H7 (cell line): ENCODE measurements at places on chromosomes 4 and X. TPM values are rescaled to one million over a fixed set of nuclear protein-coding genes. Genes with fewer than 3 reads are reported as not detected.

The UBA6 gene
- total RNA-seq, result 37.6 and 60.4 TPM in 2 replicates

The GIMD1 gene
- total RNA-seq, result not detected in 2 replicates

The ZNF732 gene
- total RNA-seq, result not detected in 2 replicates

The RAB41 gene
- total RNA-seq, result not detected in 2 replicates

The USP17L18 gene
- total RNA-seq, result not detected in 2 replicates

The SMPX gene
- total RNA-seq, result 1.9 TPM in 1 of 2 replicates, not detected in the other

The PLP1 gene
- 59.4 and 60.7 TPM in 2 replicates for total RNA-seq

The TREX2 gene
- total RNA-seq, result 0.11 and 1.8 TPM in 2 replicates

The CSN1S1 gene
- total RNA-seq, result not detected in 2 replicates

The CDX4 gene
- total RNA-seq, result 21.7 and 23.8 TPM in 2 replicates

The HSFX1 gene
- total RNA-seq, result 0.11 and 0.76 TPM in 2 replicates

The SSX2B gene
- total RNA-seq, result 0.10 TPM in 1 of 2 replicates, not detected in the other

The GAGE12E gene
- not detected in 2 replicates for total RNA-seq

The GLRB gene
- total RNA-seq, result 0.10 and 1.4 TPM in 2 replicates

The USP51 gene
- 6.6 and 6.7 TPM in 2 replicates for total RNA-seq

The DTHD1 gene
- total RNA-seq, result not detected in 2 replicates

The ARHGAP6 gene
- 1.7 and 2.0 TPM in 2 replicates for total RNA-seq

The CT45A10 gene
- total RNA-seq, result 0.55 and 3.6 TPM in 2 replicates

The EDNRA gene
- total RNA-seq, result 1.1 and 1.4 TPM in 2 replicates

The NSG1 gene
- total RNA-seq, result 25.3 and 31.1 TPM in 2 replicates

The MSANTD1 gene
- total RNA-seq, result 0.07 and 0.24 TPM in 2 replicates

The RADX gene
- total RNA-seq, result 5.0 and 7.2 TPM in 2 replicates

The ATXN3L gene
- not detected in 2 replicates for total RNA-seq

The KCNIP4 gene
- total RNA-seq, result not detected in 2 replicates

The POU4F2 gene
- total RNA-seq, result not detected in 2 replicates

The TMPRSS11F gene
- total RNA-seq, result not detected in 2 replicates

The FTSJ1 gene
- total RNA-seq, result 72.2 and 85.5 TPM in 2 replicates

The USP17L12 gene
- not detected in 2 replicates for total RNA-seq

The TGIF2LX gene
- not detected in 2 replicates for total RNA-seq

The FAM47A gene
- not detected in 2 replicates for total RNA-seq

The ARAP2 gene
- total RNA-seq, result 0.41 and 1.7 TPM in 2 replicates

The TLR6 gene
- total RNA-seq, result under 0.01 TPM in 1 of 2 replicates, not detected in the other

The HSD17B13 gene
- total RNA-seq, result 0.11 and 0.14 TPM in 2 replicates

The PRDM8 gene
- total RNA-seq, result 0.07 TPM in 1 of 2 replicates, not detected in the other

The SRPX2 gene
- total RNA-seq, result 1.3 and 2.0 TPM in 2 replicates

The REELD1 gene
- 0.14 TPM in 1 of 2 replicates, not detected in the other for total RNA-seq

The TENM3 gene
- total RNA-seq, result 67.1 and 83.5 TPM in 2 replicates

The HEPH gene
- 27.5 and 51.7 TPM in 2 replicates for total RNA-seq

The XAGE2 gene
- total RNA-seq, result not detected in 2 replicates

The DCHS2 gene
- total RNA-seq, result 0.55 and 1.0 TPM in 2 replicates

The RASL11B gene
- total RNA-seq, result 20.6 and 32.4 TPM in 2 replicates

The SYP gene
- total RNA-seq, result 1.7 and 1.9 TPM in 2 replicates

The PRDM5 gene
- total RNA-seq, result 17.3 and 25.4 TPM in 2 replicates
